A549 treated with Hydrocortisone at 1 μM for 4 hours (cell line): ENCODE measurements at places on chromosomes 4 and X. TPM values are rescaled to one million over a fixed set of nuclear protein-coding genes. Genes with fewer than 3 reads are reported as not detected.

HMGB2 gene
- 94.6 to 123 TPM (median 113 TPM) in 5 replicates for total RNA-seq

CPZ gene
- 0.15 to 0.35 TPM (median 0.24 TPM) in 5 replicates for total RNA-seq

KIAA1210 gene
- 0.01 to 0.02 TPM in 2 of 5 replicates, not detected in the others for total RNA-seq

GRPR gene
- 0.07 TPM in 1 of 5 replicates, not detected in the others for total RNA-seq

TECRL gene
- not detected in 5 replicates for total RNA-seq

CACNA1F gene
- not detected in 5 replicates for total RNA-seq

TMEM271 gene
- not detected in 5 replicates for total RNA-seq

ARX gene
- total RNA-seq: 0.38 to 0.72 TPM (median 0.62 TPM) in 5 replicates

ADAMTS3 gene
- total RNA-seq: not detected in 5 replicates

EPHA5 gene
- 0.21 to 0.40 TPM (median 0.39 TPM) in 5 replicates for total RNA-seq

MAMLD1 gene
- total RNA-seq: 5.9 to 7.0 TPM (median 6.4 TPM) in 5 replicates

MAGEB1 gene
- not detected in 5 replicates for total RNA-seq

ANOS1 gene
- total RNA-seq: 0.02 to 0.10 TPM (median 0.05 TPM) in 5 replicates

CC2D2A gene
- total RNA-seq: 11.6 to 14.4 TPM (median 12.5 TPM) in 5 replicates

USP9X gene
- 26.6 to 40.0 TPM (median 29.9 TPM) in 5 replicates for total RNA-seq

SMIM10L2A gene
- 0.15 to 0.22 TPM (median 0.20 TPM) in 5 replicates for total RNA-seq

TMEM154 gene
- 0.02 to 0.29 TPM (median 0.14 TPM) in 5 replicates for total RNA-seq

RTL9 gene
- 0.07 to 0.13 TPM (median 0.10 TPM) in 4 of 5 replicates, not detected in the other for total RNA-seq

XAGE1A gene
- total RNA-seq: 7.3 to 39.6 TPM (median 16.0 TPM) in 5 replicates

CPLX1 gene
- total RNA-seq: 0.29 to 0.66 TPM (median 0.61 TPM) in 5 replicates

DCAF12L2 gene
- 0.07 to 0.10 TPM (median 0.08 TPM) in 4 of 5 replicates, not detected in the other for total RNA-seq

CENPI gene
- total RNA-seq: 9.9 to 18.2 TPM (median 13.1 TPM) in 5 replicates

TMPRSS11B gene
- total RNA-seq: not detected in 5 replicates

MAGED2 gene
- total RNA-seq: 73.0 to 94.8 TPM (median 85.6 TPM) in 5 replicates

SPATA4 gene
- total RNA-seq: 0.13 to 0.29 TPM (median 0.22 TPM) in 5 replicates

COQ2 gene
- 17.1 to 21.7 TPM (median 19.5 TPM) in 5 replicates for total RNA-seq

VCX2 gene
- not detected in 5 replicates for total RNA-seq

PRAF2 gene
- total RNA-seq: 31.7 to 45.8 TPM (median 41.5 TPM) in 5 replicates

GPR119 gene
- not detected in 5 replicates for total RNA-seq

PNMA6F gene
- total RNA-seq: 0.02 TPM in 1 of 5 replicates, not detected in the others

UGT2B11 gene
- total RNA-seq: 0.09 to 0.17 TPM (median 0.10 TPM) in 5 replicates

SOWAHD gene
- total RNA-seq: 0.10 to 0.14 TPM in 2 of 5 replicates, not detected in the others
